ENCODE measurements at places on chromosomes 1 and 21.

GRCh38 chr1:73065339-73066041 lies 783.2 kb upstream of the NEGR1 start:
- no peak for DNase-seq

DNA sequence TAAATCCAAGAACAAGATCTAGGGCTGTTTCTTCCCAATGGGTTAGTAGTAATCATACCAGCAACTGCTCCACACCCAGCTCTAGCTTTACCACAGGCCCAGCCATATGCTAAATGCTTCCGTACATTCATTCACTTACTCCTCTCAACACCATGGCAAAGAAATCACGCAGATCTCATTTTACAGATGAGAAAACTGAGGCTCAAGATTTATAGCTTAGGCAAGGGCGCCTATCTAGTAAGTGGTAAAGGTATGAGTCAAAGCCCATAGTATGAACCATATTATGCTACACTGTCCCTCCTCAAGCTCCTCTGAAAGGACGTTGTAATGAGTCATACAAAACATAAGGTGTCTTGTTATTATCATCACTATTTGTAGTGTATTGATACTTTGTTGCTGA lies 82.2 kb downstream of the NIBAN1 start:
- DNase-seq, result no peak

DNA sequence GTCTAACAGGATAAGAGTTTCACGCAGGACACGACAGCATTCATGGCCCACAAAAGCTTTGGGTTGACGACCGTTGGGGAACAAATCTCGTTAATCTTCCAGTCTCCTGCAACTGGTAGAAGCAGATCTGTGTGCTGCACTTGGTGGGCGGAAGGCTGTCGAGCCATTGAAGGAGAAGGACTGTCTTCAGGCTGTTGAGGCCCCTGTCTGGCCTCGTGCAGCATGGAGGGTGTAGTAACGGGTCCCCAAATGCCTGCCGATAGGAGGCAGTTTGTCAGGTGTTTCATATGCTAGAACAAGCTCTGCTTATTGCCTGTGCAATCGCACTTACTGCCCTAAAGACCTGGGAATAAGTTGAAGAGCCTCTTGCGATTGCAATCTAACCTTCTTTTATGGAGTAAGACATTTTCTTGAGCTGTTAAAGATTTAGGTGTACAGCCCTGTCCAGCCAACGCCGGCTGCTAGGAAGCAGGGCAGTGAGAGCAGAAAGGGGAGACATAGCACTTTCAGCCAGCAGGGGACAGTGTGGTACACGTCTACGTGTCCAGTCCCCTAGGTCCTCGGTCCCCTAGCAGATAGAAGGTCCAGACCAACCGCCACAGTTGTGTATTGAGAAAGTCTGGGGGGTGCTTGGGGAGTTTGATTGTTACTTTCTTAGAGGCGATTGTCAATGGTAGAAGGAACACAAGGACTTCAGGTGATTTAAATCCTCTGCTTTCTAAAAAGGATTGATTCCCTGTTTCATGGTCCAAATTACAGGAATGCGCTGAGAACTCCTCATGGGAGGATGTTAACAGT lies 102.3 kb upstream of the TMPRSS2 start:
- DNase-seq, result no peak

- DNase-seq, result no peak
These were observed 38.4 kb upstream of the CDC42BPA start for GRCh38 chr1:227356620-227357146.

DNA sequence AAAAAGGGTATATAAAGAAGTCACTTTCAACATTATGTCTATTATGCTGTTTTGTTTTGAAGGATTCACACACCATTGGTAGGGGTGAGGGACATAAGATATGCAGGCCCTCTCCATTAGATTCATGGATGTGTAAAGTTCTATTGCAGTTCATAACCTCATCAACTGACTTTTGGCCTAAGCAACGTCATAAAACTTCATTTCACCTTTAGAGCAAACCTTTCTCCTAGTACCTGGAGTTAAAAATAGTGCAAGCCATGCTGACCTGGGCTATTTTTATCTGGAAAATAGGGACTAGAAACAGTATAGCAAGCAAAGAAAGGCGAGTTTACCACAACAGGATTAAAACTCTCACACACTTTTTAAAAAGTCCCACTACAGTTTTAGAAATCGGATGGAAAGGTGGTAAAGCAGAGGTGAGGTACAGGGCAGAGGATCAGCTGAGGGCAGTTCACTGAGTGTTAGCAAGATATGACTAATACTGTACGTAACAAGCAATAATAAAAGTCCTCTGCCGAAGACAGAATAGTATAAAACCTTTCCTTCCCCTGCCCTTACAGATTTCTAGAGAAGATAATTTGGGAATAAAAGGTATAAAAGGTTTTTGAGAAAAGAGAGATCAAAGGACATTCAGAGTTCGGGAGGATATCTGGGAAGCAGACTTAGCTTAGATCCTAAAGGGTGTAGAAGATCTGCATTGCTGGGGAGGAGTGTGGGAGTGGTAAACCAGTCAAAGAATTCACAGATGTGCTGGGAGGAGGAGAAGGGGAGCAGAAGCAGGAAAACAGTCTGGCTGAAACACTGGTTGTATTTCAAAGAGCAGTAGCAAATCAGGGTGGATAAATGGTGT lies 14.3 kb downstream of the EGLN1 start:
- DNase-seq, result no peak

- DNase-seq, result no peak
These were observed 14.5 kb upstream of the PHLDA3 start for GRCh38 chr1:201483373-201483949.

- DNase-seq, result no peak
These were observed 693.4 kb downstream of the ADGRL2 start for GRCh38 chr1:82494117-82494516.

DNA sequence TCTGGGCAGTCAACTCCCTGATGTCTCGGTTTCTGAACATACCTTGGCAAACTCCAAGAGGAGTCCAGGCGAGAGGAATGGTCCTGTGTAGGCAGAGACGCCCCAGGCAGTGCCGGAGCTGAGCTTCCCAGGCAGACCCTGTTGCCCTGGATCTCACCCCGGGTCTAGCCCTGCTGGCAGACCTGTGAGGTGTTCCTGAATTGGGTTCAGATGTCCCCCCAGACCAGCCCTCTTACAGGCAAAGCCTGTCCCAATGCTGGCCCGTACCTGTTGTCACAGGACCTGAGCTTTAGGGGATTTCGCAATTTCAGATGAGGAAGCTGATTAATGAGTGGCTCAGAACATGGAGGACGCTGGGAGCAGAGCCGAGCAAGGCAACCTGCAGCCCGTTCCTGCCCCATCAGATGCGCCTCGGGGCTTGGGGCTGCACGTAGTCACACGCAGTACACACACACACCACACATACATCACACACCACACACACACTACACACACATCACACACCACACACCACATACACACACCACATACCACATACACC lies 38.5 kb upstream of the PDE9A start:
- no peak for DNase-seq

GRCh38 chr1:37631036-37631435 lies 3.7 kb downstream of the RSPO1 start:
- peak; percentile 57 for DNase-seq

DNA sequence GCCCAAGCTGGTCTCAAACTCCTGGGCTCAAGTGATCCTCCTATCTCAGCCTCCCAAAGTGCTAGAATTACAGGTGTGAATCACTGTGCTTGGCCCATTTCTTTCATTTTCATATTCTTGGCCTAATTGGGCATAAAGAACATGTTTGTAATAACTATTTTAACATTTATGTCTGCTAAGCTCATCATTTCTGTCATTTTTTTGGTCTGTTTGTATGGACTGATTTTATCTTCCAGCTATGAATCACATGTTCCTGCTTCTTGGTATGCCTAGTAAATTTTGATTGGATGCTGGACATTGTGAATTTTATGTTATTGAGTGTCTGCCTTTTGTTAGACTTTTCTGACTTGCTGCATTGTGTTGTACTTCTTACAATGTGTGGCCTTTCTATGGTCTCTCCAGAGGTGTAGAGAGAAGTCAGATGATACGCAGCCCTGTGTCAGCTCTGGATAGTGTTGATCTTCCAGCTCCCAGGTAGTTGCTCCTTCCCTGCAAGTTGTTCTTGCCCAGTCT lies 39.0 kb upstream of the PPM1J start:
- no peak for DNase-seq

- no peak for DNase-seq
These were observed 1.7 kb downstream of the COL8A2 start for GRCh38 chr1:36123356-36123755.

GRCh38 chr1:185325413-185325812 lies 8.4 kb upstream of the IVNS1ABP start:
- no peak for DNase-seq

DNA sequence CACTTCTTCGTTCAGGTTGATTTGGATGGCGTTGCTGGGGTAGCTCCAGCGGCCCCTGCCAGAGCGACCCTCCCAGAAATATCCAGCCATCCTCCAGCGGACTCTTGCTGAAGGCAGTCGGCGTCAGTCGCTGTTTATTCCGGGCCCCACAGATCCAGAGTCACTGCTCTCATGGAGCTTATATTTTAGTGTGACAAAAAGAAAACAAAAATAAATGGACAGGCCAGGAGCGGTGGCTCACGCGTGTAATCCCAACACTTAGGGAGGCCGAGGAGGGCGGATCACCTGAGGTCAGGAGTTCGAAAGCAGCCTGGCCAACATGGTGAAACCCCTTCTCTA lies 791 bp upstream of the CFAP298 start:
- DNase-seq, result no peak

GRCh38 chr1:75276385-75276784 lies 142.2 kb downstream of the LHX8 start:
- DNase-seq, result no peak

GRCh38 chr1:91603409-91603808 lies 102.8 kb downstream of the CDC7 start:
- DNase-seq, result no peak

DNA sequence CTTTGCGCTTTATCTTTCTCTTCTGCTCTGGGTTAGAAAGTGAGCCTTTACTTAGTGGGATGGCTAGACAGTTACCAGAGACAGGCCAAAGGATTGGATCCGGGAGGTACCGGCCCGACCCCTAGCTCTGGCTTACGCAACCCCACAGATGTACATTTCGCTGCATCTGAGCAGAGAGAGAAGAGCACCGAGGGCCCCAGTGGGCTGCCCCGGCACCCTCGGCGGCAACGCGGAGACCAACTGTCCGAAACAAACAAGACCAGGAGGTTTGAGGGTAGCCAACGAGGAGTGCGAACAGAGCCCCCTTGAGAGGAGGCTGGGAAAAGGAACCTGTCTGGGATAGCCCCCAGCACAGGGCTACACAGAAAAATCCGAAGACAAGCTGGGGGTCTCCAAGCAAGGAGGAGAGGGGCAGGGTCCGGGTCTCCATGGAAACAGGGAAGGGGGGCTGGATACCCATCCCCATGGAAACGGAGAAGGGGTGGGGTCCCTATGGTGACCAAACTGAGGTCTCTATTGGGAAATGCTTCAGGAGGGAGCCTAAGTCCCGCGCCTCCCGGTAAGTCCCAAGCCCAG lies 373 bp downstream of the MTF1 start:
- DNase-seq, result no peak

- no peak for DNase-seq
These were observed 7.3 kb downstream of the HENMT1 start for GRCh38 chr1:108653431-108654105.

DNA sequence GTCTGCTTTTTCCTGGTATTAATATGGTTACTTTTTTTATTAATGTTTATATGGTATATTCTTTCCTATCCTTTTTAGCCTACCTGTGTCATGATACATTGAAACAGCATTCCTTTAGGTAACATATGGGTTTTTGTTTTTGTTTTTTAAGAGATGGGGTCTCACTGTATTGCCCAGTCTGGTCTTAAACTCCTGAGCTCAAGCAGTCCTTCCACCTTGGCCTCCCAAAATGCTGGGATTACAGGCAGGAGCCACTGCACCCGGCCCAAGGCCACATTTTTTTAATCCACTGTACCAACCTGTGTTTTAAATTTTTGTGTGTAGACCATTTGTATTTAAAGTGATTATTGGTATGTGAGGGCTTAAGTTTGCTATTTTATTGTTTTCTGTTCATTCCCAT lies 43.1 kb downstream of the PKN2 start:
- no peak for DNase-seq

DNA sequence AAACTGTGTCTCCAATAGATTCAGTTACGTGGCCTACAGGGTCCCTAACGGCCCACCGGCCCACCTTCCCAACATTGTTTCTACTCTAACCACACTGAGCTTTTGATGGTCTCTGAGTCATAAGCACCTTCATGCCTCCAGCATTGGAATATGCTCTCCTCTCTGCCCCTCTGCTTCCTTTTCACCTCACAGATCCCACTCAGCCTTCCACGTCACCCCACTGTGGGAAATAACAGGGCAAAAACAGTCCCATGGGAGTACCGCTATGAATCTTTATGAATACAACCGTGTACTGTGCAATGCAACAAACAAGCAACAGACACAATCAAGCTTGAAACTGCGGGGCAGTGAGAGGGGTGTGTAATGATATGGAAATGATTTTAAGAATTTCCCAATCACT lies 5.3 kb upstream of the SARS1 start:
- no peak for DNase-seq

- DNase-seq, result no peak
These were observed 32.0 kb upstream of the FAM89A start for GRCh38 chr1:231072041-231072440.

- no peak for DNase-seq
These were observed 55.3 kb downstream of the NEK7 start for GRCh38 chr1:198212126-198212525.

- no peak for DNase-seq
These were observed 116.4 kb downstream of the GLIS1 start for GRCh38 chr1:53622531-53622930.

- no peak for DNase-seq
These were observed 226.4 kb downstream of the ZP4 start for GRCh38 chr1:237664348-237664747.

GRCh38 chr1:119327450-119328155 lies 41.0 kb upstream of the HAO2 start:
- no peak for DNase-seq

GRCh38 chr1:1270813-1271212 lies 2.8 kb downstream of the UBE2J2 start:
- DNase-seq, result no peak

GRCh38 chr1:221394011-221394544 lies 347.8 kb downstream of the DUSP10 start:
- DNase-seq, result no peak

GRCh38 chr1:208557046-208557722 lies 313.0 kb upstream of the PLXNA2 start:
- DNase-seq, result no peak

DNA sequence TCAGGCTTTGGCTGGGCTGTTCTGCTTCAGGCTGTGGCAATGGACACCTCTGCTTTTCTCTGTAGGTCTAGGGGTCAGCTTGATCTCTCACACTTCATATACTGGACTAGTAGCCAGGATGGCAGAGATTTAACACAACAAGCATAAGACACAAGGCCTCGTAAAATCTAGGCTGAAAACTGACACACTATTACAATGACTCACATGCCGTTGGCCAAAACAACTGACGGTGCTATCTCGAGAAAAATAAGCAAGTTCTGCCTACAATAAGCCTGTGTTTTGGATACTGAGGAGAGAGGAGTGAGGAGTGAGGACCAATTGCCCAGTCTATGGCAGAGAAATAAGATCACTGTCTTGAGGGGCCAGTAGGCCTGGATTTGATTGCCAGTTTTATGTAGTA lies 840.7 kb upstream of the ADAMTS5 start:
- no peak for DNase-seq
